ENCODE measurements at places on chromosomes 16 and 17.

DNA sequence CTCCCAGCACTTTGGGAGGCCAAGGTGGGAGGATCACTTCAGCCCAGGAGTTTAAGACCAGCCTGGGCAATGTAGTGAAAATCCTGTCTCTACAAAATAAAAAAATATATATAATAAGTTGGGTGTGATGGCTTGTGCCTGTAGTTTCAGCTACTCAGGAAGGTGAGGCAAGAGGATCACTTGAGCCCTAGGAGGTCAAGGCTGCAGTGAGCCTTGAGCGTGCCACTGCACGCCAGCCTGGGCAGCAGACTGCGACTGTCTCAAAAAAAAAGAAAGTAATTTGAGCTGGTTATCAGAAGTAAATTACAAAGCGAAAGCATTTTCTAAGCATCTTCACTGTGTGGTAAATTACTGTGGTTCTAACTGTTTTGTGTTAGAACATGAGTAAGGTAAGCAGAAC is 66.2 kb downstream of the NQO1 start:
- no peak for DNase-seq

- no peak for DNase-seq
Measured at GRCh38 chr16:68406458-68407152, 41.7 kb downstream of the SMPD3 start.

- DNase-seq, result no peak
Measured at GRCh38 chr16:81277541-81278080, 37.2 kb upstream of the GAN start.

DNA sequence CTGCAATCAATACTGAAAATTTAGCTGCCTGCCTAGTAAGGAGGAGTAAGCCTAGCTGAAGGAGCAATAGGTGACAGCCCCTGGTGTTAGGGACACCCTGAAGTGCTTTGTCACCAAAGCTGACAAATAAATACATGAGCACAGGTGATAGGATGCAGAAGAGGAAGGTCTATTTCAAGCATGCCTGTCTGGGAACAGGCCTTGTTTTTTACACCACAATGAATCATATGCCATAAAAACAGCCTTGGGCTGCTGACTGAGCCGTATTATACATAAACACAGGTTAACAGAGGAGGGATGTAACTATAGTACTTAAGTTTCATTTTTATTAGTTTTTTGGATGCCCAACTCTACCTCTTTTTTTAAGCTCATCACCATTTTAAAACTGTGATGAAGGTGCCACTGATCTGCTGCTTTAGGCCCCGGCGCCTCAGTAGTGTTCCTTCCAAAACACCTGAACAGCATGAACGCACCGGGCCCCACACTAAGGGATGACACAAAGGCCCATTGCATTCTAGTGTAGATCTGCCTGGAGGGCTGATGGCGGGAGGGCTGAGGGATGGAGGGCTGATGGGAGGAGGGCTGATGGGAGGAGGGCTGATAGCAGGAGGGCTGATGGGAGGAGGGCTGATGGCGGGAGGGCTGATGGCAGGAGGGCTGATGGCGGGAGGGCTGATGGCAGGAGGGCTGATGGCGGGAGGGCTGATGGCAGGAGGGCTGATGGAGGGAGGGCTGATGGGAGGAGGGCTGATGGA is 150.3 kb downstream of the AATF start:
- no peak for DNase-seq

- DNase-seq, result no peak
Measured at GRCh38 chr17:50177983-50178834, 12.4 kb downstream of the SGCA start.

- DNase-seq, result no peak
Measured at GRCh38 chr17:32814836-32815235, 62.1 kb downstream of the MYO1D start.

- no peak for DNase-seq
Measured at GRCh38 chr17:38916771-38917170, 8.6 kb upstream of the LASP1NB start.

DNA sequence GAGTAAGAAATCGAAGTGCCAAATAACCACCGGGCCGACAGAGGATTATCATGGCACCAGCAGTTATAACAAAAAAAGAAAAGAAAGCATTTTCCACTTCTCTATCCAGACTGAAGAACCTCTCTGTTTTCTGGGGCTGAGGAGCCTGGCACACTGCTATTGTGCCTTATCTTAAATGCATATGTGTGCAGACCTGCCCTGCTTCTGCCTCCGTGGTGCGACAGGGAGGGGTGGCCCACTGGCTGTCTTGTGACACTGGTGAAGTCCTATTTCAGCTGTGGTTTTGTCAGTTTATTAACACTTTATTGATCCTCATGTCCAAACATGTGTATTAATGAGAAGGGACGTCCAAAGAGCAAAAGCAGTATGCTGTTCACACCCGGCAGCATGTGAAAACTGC is 55.4 kb downstream of the CDK5R1 start:
- DNase-seq, result no peak

GRCh38 chr17:55760643-55761355 is 9.9 kb downstream of the PCTP start:
- DNase-seq, result no peak

DNA sequence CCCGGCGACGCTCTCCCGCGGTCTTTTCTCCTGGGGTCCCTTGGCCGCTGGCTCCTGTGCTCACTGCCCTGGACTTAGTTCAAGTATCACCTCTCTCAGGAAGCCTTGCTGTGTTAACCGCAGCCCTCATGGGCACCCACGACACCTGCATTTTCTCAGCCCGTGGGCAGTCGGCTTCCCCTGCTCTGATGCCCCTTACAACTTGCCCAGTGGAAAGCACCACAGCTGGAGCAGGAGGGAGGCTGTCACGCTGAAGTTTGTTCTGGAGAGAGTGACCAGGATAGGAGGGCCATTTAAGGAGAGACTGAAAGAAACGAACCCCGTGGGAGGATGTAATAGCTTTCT is 395 bp downstream of the STXBP4 start:
- DNase-seq, result no peak

GRCh38 chr16:22123146-22123545 is 30.8 kb downstream of the VWA3A start:
- no peak for DNase-seq

DNA sequence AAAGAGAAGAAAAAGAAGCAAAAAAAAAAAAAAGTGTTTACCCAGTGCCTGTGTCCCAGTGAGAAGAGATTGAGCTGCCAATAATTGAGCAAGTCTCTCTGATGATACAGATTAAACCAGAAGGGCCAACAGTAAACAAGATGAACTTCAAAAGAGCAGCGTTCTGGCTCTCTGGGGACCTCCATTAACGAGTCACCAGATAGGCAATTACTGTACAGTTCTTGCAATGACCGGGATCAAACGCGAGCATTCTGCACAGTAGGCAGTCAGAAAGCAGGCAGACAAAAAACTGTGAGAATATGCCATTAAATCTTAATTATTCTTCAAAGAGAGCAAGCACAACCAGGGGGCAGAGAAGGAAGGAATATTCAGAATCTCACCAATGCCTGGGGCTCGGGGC is 626.1 kb downstream of the TMEM114 start:
- no peak for DNase-seq

- no peak for DNase-seq
Measured at GRCh38 chr16:75053791-75054555, 55.1 kb downstream of the ZNRF1 start.

DNA sequence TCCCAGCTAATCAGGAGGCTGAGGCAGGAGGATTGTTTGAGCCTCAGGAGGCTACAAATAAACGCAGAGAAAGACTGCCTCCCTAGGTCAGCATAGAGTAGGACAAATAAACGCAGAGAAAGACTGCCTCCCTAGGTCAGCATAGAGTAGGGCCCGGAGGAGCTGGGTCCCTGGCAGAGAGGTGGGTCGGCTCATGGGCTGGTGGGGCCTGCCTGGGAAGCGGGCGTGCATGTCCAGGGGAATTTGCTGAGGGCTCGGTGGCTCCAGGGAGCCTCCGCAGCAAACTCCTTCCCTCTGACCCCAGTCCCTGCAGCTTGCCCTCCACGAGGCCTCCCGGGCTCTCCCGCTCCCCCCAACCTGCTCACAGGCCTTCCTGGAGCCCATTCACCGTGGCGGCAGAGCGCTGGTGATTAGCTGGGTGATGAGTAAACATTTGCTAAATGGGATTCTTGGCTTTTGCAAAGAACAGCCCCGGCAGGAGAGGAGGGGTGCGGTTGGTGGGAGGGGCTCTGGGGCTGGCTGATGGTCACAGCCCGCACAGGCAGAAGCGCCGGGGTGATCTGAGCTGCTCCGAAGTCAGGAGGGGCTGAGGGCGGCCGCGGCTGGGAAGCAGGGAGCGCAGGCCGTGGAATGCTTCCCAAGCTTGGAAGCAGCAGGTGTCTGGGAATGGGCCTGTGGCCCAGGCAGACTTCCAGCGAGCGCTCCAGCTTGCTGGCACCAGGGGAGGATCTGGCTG is 93.1 kb downstream of the RTN4RL1 start:
- DNase-seq, result no peak

GRCh38 chr16:9112166-9112843 is 20.9 kb downstream of the HAPSTR1 start:
- no peak for DNase-seq

Data from HS-5 (cell line).